ENCODE measurements at places on chromosomes 2 and 18.

GRCh38 chr2:78992451-78992806 lies 33.1 kb upstream of the REG3G start:
- DNase-seq = peak; percentile 69

- no peak for DNase-seq
These were observed 320.9 kb upstream of the MC4R start for GRCh38 chr18:60693426-60693825.

DNA sequence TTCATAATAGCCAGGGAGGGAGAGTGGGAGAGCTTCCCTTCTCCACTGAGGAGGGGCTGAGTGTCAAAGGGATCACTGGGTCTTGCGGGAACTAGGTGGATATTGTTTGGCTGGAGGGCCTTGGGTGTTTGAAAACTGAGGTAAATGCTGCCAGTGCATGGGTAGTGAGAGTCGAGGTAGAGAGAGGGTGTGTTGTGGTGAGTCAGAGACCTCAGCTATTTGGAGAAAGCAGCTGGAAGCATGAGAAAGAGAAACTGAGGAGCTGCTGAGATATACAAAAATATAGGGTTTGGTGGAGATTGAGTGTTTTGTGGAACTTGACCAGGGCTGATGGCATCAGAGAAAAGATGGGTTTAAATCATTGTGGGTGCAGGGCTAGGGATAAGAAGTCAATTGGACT lies 127.0 kb upstream of the CCDC195 start:
- no peak for DNase-seq

GRCh38 chr2:152577579-152577978 lies 139.7 kb downstream of the PRPF40A start:
- DNase-seq = no peak

DNA sequence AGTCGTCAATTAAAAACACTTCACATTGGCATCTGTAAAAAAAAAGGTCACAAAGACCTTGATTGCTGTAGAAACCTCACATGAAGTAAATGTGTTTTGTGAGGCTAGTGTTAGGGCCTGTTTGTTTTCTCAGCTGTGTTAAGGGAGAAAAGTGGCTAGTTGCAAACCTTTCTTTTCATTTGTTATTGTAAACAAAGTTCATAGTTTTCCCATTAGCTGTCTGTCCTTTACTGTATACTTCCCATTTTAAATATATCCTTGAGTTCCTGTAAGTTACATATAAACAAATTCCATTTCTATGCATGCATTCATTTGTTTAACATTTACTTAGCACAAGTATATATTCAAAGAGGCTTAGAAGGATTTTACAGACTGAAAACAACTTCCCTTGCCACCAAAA lies 1250.2 kb downstream of the LRP1B start:
- no peak for DNase-seq

- DNase-seq = peak; percentile 86
These were observed 948 bp upstream of the GATA6 start for GRCh38 chr18:22168360-22168921.

DNA sequence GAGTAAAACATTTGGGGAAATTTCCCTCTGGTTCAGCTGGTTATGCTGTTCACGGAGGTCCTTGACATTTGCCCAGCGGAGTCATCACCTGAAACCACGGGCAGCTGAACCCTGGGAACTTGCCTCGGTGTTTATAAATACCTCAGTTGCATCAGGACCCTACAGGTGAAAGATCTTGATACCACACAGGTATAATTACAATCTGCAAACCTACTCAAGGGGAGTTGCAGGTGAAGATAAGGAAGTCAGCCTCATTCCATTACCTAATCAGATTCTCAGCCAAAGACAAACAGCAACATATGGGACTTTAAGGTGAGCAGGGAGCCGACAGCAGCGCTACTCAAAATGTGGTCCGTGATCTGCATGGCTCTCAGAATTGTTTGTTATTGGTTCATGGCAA lies 37.0 kb upstream of the ATIC start:
- DNase-seq = no peak

DNA sequence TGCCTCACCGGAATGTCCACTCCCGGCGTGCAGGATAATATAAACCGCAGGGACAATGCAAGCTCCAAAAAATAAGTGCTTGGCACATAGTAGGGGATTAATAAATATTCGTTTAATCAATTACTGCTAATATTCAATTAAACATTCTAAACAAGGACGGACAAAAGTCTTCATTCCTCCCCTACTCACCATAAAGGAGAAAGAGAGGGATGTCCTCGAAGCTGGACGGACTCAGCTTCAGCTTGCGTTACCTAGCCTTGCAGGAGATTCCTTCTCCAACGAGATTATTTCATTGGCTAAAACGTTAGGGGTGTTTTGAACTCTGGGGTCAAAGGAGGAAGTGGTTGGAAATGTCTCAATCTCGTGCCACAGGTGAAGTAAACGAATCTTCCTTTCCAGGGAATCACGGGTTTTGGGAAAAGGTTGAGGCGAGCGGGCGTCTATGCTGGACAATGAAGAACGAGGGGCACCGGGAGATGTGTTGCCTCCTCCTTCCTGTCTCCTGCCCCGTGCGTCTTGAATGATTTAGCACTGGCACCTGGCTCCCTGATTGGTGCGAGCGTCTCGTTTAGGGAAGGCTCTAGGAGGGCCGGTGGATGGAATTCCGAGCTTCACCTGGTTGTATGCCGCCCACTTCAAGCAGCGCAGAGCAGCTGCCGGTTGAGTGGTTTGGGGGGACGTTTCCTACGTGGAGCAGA lies 2.0 kb upstream of the GAD1 start:
- DNase-seq = no peak

GRCh38 chr2:55051026-55051866 lies 995 bp upstream of the RTN4 start:
- peak; percentile 48 for DNase-seq

DNA sequence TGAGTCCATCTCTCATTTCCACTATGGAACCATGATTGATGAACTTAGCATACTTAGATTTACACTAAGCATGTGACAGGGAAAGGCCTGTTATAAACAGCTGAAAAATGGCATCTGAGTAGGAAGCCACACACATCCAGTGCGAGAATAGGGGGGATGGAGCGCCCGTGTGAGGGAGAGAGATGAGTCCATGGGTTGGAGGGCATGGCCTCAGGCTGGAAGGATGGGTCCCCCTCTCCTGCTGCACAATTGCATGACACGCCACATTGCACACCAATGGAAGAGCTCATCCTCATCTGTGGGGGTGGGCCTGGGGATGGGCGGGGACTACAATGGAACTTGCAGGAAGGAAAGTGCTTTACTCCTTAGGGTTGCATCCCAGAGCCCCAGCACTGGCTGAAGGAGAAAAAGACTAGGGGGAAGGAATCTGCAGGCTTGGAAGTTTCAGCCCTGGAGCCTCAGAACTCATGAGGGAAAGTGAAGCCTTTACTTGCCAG lies 46.4 kb upstream of the CXCR4 start:
- DNase-seq = no peak

GRCh38 chr2:43030551-43031307 lies 195.7 kb downstream of the ZFP36L2 start:
- no peak for DNase-seq

GRCh38 chr2:65431421-65432226 lies 775 bp downstream of the SPRED2 start:
- DNase-seq = peak; percentile 53

GRCh38 chr2:10536569-10537133 lies 88.5 kb upstream of the ODC1 start:
- no peak for DNase-seq

DNA sequence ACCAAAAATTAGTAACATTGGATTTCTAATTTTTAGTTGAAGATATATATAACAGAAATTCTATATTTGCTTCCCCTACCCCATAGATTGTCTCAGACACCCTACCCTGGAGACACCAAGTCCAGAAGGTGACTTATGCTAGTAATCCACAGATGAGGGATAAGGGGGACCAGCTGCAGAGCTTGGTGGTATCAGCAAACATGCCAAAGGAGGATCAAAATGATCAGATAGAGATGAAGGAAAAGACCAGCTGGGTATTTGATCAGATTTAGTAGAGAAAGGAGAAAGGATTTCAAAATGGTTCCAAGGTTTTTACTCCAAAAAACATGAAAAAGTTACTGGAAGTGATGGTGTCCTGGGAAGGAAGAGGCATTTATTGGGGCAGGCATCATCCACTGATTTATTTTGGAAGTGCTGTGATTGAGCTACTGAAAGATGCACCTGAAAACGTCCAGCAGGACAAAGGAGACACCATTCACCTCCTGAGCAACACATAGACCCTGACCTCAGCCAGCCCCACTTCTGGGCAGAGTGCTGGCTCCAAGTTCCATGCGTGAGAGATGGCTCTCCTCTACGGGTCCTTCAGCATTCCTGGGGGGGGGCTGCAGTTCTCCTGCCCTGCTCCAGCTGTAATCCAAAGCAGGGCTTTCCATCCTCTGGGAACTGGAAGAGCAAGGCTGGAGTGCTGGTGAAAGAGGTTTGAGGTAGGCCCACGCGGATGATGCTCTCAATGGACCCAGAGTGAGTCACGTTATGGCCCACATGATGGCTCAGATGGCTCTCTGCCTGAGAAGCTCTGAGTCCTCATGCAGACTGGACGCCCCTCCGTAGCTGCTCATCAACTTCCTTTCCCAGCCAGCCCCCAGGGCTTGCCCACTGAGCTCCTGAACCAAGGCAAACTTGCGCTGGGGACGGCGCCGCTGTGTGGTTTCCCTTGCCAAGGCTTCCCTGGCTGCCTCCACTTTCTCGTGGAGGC lies 3.7 kb upstream of the LRRFIP1 start:
- no peak for DNase-seq

DNA sequence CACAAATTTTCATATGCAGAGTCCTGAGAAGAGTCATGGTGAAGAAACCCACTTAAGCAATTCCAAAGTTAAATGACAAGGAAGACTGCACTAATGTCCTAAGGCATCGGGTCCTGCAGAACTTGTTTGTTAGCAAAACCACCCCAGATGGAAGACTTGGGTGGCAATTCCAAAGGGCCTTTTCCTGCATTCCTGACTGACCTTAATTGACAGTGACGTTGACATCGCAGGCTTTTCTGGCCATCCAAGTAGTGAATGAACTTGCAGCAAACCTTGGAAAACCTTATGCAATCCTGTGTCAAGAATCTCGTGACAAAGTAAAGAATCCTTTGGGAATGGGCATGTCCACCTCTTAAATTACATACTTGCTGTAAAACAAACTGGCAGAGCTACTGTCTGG lies 112.5 kb upstream of the SH3BP4 start:
- no peak for DNase-seq

GRCh38 chr18:62877411-62878221 lies 162.3 kb downstream of the PHLPP1 start:
- DNase-seq = peak; percentile 88

DNA sequence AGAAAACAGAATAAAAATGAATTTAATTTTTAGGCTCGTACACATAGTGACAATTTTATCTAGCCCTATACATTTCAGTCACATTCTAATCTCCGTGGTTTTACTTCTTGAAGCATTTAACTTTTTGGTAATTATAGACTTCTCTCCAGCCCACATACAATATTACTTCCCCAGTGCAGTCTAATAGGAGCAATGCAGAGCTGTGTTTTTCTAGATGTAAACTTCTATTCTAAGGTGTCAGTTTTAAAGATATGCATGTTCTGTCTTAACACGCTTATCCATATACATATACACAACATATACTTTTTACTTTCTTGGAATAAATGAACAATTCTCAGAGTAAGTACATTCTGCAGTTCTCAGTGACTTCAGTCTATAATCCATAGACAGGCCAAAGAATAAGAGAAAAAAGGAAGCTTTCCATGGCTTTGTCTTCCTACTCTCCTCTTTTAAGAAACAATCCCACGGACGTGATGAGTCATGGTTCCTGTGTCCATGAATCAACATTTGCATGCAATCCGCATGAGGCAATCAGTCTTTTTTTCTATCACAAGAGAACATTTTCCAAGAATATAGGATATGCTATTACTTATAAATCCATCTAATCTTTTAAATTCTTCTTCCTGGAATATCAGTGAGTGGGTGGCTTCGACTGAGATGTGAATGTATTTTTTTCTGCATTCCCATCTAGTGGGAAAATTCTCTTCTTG lies 42.8 kb downstream of the CCDC102B start:
- peak; percentile 96 for DNase-seq

GRCh38 chr2:137547842-137548241 lies 416.4 kb upstream of the HNMT start:
- DNase-seq = no peak
